ENCODE measurements at places on chromosomes 2 and 18. TPM values are rescaled to one million over a fixed set of nuclear protein-coding genes. Genes with fewer than 3 reads are reported as not detected.

The ANO7 gene
- total RNA-seq, result 3.5 TPM

GRCh38 chr18:62918361-62918760, 203.0 kb downstream of the PHLPP1 start:
- DNase-seq, result no peak

- DNase-seq, result no peak
Observed at GRCh38 chr2:70827388-70827787, 7.0 kb upstream of the CLEC4F start.

The ACVR1C gene
- 0.98 TPM for total RNA-seq

- DNase-seq, result no peak
Observed at GRCh38 chr18:57666818-57667497, 45.3 kb upstream of the NARS1 start.

DNA sequence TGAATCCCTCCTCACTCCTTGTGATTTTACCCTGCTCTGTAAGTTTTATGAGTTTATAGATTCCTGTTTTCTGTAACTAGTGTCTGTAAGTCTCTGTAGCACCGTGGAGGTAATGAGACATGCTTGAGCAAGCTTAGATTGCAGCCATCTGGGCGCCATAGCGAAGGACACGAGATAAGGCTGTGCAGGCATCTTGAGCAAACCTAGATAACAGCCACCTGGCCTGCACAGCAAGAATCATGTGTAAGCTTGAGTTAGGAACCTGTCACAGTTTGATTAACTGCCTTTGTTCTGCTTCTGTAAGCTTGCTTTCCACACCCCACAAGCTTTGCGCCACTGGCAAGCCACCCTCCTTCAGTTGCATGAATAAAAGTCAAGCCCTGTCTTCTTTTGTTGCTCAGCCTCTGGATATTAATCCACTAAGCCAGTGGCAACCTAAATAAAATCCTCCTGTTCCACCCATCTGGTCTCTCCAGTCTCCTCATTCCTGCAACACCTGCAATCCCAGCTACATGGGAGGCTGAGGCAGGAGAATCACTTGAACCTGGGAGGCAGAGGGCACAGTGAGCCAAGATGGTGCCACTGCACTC, 270.6 kb upstream of the RGPD4 start:
- no peak for DNase-seq

DNA sequence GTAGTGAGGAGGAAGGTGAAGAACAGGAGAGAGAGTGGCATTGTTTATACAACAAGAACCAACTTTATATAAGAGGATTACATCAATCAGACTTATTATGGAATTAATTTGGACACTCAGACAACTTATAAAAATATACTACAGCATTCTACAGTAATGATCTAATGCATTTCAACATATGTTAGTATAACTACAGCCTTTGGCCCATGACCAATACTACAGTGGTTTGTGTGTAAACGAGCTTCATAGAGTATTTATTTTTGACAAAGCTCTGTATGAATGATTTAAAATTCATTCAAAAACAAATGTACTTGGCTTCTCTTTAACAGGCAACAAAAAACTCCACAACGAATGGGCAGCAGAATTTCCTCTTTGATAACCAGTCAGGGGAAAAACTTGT, 72.8 kb downstream of the ZNF521 start:
- no peak for DNase-seq
